ENCODE measurements at places on chromosomes 3 and 15.

- no peak for DNase-seq
Measured at GRCh38 chr3:122313281-122313680, 11.8 kb upstream of the CSTA start.

- no peak for DNase-seq
Measured at GRCh38 chr15:42921342-42921731, 759 bp upstream of the TTBK2 start.

- DNase-seq: peak; percentile 93
Measured at GRCh38 chr15:31352911-31353811, 26.5 kb downstream of the KLF13 start.

GRCh38 chr15:44087578-44088465 is 107.2 kb downstream of the FRMD5 start:
- DNase-seq: peak; percentile 93

DNA sequence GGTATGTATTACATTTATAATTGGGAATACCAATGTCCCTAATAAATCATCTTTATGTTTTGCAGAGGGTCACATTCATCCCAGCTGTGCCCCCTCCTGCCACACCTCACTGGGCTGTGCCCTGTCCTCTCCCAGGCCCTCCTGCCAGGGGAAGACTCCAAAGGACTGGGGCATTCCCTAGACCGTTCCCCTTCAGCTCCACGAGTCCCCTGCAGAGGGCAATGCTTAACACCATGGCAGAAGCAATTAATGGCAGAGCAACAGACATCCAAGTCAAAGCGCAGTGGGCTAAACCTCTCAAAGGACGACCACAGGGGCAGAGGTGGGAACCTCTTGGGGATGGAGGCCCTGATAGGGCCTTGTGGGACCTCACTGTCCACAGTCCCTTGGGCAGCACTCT is 71.3 kb upstream of the SEC13 start:
- DNase-seq: no peak

- DNase-seq: no peak
Measured at GRCh38 chr3:154783521-154783931, 296.6 kb upstream of the MME start.

GRCh38 chr3:142931222-142931621 is 32.3 kb downstream of the PAQR9 start:
- DNase-seq: no peak

- no peak for DNase-seq
Measured at GRCh38 chr3:20909511-20909910, 723.5 kb upstream of the SGO1 start.

DNA sequence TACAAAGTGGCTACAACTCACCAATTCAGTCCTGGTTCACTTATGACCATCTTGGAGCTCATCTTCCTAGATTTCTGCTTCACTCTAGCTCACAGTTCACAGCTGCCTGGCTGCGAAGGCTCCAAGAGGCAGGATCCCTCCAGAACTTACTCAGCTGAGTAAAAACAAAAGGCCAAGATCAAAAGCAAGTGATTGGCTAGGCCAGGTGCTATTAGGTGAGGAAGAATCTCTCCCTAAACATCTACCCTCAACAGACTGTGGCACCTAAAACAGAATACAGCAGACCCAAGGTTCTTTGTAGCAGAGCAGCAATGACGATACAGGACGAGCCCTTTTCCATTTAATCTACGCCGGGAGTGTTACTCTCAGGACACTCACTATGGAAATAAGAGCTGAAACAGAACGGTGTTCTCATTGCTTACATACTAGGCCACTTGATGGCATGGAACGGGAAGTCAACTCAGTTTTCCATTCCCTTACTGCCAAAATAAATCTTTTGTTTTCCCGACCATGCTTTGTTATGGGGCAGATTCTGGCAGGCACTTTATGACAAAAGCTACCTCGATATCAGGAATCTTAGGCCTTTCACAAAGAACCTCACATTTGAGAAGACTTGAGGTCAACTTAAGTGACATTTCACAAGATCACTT is 901 bp downstream of the ICE2 start:
- no peak for DNase-seq

DNA sequence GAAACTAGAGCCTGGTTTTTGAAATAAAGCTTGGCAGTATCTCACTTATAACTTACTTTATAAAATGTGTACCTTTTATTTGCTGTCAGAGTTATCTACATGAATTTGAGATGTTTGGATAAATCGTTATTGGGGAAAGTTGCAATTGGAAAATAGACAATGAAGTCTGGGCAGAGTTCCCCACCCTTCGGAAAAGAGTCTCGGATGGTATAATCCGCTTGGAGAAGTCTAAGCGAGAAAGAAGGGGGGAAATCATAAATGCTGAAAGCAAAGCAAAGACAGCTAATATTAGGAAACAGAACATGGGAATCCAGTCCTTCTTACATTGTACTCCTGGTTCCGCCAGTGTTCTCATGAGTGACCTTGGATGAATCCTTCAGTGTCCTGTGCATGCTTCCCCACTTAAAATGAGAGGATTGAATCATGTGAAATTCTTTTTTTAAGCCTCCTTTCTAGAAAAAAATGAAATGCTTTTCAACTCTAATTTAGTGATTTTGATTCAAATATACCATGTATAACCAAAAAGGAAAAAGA is 162.4 kb downstream of the ATG7 start:
- DNase-seq: no peak

DNA sequence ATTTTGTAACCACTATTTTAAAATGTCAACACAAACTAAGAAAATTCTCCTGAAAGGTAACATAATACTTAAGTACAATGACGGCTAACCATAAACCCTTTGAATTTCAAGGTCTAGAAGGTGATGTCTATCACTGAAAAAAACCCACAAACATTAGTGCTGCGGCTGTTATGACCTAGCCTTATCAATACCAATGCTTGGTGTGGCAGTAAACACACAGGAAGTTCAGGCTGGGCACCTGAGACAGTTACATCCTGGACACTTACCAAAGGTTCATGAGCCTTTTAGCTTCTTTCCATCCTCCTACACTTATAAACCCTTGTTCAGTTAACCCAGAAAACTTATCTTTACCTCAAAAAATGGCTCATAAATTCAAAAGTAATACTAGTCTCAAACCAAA is 5.8 kb downstream of the HSPBAP1 start:
- DNase-seq: no peak

DNA sequence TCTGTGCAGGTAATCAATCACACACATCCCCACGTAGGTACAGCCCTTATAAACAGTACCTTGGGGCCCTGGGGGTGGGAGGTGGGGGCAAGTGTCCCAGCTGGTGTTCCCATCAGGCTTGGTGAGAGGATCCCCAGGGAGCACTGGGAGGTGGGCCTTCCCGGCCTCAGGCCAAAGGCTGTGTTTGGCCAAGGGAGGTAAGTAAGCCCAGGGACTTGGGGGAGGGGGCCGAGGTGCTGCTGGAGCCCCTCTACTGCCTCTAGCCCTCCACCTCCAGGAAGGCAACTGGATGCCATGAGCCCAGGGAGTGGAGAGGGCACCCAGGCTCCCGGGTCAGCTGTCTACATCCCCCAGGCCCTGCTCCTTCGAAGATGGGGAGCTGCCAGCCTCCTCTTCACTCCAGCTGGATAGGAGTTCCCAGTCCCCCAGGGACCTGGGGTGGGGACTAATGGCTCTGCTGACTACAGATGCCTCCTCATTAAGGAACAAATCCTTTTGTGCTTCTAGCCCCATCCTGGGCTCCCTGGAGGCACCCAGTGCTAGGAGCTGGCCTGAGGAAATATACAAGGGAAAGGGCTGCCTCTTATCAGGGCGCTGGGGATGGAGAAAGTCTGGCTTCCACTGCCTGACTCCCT is 33.1 kb downstream of the RNU5B-1 start:
- no peak for DNase-seq

GRCh38 chr3:63232764-63233396 is 45.2 kb upstream of the SYNPR start:
- DNase-seq: no peak

DNA sequence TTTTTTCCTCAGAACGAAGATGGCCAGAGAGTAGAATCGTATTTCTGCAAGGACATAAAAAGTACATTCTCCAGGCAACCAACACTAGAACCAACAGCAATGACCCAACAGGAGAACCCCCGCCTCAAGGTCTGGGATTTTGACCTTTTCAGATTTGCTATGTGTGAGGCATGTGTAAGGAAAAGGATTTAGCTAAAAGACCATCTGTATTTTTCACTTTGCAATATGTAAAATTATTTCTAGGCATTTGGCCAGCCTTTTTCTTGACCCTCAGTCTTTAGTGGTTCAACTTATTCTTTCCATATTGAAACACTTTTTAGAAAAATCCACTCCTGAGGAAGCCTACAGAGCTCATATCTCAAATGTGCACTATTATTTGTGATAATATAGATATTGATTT is 219.2 kb upstream of the GOLGA6L4 start:
- no peak for DNase-seq

- peak; percentile 52 for DNase-seq
Measured at GRCh38 chr3:152430223-152431002, 161.7 kb downstream of the MBNL1 start.

DNA sequence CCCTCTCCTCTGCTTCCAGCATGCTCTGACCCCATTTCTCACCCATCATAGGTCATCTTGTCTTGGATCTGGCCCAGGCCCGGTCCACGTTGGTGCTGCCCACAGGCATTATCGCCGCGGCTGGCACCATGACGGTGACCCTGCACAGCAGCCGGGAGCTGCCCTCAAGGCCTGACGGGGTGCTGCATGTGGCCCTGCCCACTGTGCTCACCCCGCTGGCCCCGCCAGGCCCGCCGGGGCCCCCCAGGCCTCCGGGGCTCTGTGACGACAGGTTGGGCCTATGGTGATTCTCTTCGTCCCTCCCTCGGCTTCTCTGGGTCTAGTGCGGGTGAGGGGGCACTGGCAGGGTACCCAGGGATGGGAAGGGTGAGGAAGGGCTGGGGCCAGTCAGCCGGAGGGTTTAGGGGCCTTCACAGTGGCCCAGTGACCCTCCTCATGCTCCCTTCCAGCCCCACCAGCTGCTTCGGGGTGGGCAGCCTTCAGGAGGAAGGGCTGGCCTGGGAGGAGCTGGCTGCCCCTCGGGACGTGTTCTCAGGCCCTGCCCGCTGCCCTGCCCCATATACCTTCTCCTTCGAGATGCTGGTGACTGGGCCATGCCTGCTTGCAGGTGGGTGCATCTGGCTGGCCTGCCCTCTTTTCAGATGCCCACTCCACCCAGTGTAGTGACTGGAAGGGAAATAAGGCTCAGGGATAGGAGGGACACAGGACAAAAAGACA is 3.9 kb downstream of the VWA5B2 start:
- DNase-seq: no peak

GRCh38 chr3:28347374-28348264 is 902 bp upstream of the ZCWPW2 start:
- DNase-seq: peak; percentile 54

GRCh38 chr15:58064082-58064979 is 1.2 kb downstream of the ALDH1A2 start:
- no peak for DNase-seq

GRCh38 chr3:49674497-49674983 is 389 bp downstream of the APEH start:
- no peak for DNase-seq

DNA sequence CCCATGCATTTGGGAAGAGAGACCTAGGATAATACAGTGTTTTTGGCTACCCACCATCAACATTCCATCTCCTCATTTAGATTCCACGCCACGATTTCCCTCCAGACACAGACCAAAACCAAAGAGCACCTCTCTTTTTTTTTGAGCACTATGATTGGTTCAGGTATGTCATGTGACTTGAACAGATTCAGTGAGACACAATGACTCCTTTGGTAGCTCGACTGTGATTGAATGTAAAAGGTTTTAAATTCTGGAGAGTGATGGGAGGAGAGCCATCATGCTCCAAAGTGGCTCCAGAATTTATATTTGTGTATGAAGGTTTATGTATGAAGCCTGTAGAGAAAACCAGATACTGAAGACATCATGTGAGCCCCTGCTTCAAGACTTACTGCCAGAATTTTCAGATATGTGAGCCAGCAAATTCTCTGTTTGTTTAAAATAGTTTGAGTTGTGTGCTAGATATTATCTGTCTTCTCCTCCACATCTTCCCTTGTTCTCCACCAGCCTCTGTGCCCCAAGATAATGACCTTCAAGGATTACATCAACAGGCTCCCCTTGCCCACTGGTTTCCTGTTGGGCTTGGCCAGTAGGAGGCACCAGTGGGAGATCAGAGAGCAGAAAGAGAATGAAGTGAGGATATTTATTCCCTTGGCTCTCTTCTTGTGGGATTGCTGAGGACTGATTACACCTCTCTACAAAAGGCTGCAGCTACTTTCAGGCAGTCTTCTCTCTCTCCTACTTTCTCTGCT is 12.5 kb downstream of the MYD88 start:
- DNase-seq: no peak

GRCh38 chr3:128970740-128971047 is 23.2 kb downstream of the CFAP92 start:
- DNase-seq: peak; percentile 4

GRCh38 chr15:101178931-101179330 is 72.9 kb downstream of the CHSY1 start:
- no peak for DNase-seq

GRCh38 chr3:18122264-18122663 is 302.9 kb downstream of the SATB1 start:
- DNase-seq: no peak

DNA sequence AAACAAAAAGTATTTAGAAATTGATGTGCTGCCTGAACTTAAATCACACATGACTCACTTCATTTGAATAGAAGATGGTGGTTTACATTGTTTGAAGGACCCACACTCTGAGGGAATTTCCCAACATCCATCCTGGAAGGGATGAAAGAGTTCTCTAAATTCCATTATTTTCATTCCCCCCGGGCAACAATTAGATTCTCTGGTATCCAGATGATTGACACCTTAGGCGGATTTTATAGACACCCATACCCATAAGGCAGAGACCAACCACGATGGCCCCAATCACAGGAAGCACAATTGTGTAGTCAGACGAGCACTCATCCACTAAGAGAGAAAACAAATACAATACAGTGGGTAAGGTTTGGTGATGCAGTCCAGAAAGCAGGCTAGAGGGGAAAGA is 24.6 kb upstream of the MCCC1 start:
- peak; percentile 10 for DNase-seq

DNA sequence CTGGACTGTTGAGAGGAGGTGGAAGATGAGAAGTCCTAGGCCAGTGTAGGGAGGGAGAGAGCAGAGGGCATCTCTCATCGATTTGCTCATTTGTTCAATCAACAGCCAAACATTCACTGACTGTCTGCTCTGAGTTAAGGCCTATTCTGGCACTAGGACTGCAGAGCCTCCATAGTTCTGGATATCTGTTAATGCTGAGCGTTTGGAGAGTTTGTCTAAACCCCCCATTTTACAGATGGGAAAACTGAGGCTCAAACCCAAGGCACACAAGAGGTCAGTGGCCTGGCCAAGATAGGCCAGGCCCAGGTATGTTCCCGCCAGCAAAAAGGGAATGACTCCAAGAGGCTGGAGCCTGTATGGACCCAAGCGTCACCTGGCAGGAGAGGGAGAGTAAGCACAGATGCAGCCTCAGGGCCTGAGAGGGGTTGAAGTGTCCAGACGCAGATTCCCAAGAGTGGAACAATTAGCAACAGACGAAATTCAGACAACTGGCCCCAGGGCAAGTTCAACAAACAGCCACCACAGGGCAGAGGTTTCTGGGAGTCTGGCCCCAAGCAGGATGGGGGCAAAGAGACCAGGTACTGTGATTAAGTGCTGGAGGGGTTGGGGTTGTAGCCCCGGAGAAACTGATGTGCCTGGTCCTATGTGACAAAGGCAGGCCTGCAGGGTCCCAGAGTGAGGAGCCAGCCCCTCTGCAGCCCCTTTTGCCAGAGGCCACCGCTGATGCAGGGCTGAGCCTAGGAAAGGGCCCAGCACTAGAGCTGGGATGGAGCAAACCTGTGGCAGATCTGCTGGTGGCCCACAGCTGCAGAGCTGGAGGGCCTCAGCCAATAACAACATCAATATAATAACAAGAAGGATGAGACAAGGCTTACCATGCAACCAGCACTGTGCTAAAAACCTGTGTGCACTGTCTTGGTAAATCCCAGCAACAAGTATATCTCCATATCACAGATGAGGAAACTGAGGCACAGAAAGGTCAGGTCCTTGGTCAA is 245.1 kb upstream of the TLE3 start:
- no peak for DNase-seq
